ENCODE measurements at places on chromosomes 11 and 22.
A peak's percentile ranks its signal among the peaks of the same experiment; 100 is the strongest.

DNA sequence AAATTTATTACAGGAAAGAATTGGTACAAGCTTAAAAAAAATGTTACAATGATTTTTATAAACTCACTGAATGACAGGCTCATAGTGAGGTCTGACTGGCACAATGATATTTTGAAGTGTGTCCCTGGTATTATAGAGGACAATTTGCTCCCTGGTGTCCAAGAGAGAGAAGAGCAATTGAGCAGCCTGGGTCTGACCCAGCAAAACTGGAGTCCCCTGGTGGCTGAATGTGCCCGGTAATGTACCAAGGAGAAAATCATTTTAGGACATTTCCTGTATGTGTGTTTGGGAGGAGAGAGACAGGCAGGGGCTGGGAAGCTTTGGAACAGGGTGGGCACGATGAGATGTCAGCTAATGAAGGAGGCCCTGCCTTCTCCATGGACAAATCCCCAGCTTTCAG is 125.3 kb downstream of the APOL5 start:
- no peak for DNase-seq

DNA sequence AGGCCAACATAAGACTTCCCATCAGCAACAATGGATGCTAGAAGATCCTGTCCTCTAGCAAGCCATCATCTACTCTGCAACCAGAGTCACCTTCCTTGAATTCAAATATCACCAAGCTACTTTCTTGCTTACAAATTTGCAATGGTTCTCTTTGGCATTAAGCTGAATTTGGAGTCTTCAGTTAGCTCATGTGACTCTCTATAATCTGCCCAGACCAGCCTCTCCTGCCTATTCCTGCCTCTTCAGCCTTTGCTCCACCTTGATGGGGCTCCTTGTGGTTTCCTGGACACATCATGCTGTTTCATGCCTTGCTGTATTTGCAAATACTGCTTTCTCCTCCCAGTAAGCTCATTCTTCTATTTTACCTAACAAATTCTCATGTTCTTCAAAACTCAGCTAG is 82.3 kb downstream of the RASSF10 start:
- no peak for DNase-seq

DNA sequence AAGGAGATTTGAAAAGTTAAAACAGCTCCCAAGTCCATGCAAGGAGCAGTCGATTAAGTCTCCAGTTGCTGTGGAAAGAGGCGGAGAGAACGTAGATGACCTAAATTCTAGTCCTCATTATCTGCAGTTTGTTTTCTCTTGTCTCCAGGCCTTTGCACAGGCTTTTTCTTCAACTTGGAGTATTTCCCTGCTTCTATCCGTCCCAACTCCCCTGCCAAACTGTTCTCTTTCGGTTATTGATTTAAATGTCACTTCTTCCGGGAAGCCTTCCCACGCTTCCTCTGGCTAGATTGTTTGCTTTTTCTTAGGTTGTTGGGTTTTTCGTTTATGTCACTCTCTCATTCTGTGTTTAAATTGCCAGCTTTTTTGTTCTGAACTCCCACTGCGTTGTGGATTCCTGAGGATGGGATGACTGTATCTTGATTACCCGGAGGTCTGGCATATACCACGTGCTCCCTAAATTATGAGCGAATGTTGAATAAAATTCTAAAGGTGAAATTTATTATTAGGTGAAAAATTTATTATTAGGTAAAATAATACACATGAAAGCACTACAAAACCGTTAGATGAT is 463 bp downstream of the TMEM126B start:
- DNase-seq, result peak; percentile 35

GRCh38 chr11:123186286-123186685 is 8.8 kb downstream of the CLMP start:
- DNase-seq, result no peak

DNA sequence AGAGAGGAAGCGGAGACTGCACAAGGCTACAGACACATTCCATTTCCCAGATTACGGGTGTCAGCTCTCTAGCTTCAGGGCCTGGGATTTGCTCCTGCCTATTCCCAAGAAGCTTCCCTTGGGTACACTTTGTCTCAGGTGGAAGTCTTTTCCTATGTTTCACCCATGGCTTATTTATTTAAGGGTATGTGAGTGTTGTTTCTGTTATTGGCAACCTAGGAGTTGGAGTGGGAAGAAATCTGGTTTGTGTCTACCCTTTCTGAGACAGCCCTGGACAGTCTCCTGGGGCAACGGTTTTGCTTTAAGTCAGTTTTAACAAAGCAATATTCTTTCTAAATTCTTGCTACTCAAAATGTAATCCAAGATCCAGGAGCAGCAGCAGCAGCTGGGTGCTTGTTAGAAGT is 127.0 kb downstream of the MICAL2 start:
- DNase-seq, result no peak

GRCh38 chr11:44524751-44525201 is 40.7 kb upstream of the CD82 start:
- DNase-seq, result no peak

- peak; percentile 10 for DNase-seq
Observed at GRCh38 chr11:105100206-105100605, 39.4 kb downstream of the CARD18 start.

DNA sequence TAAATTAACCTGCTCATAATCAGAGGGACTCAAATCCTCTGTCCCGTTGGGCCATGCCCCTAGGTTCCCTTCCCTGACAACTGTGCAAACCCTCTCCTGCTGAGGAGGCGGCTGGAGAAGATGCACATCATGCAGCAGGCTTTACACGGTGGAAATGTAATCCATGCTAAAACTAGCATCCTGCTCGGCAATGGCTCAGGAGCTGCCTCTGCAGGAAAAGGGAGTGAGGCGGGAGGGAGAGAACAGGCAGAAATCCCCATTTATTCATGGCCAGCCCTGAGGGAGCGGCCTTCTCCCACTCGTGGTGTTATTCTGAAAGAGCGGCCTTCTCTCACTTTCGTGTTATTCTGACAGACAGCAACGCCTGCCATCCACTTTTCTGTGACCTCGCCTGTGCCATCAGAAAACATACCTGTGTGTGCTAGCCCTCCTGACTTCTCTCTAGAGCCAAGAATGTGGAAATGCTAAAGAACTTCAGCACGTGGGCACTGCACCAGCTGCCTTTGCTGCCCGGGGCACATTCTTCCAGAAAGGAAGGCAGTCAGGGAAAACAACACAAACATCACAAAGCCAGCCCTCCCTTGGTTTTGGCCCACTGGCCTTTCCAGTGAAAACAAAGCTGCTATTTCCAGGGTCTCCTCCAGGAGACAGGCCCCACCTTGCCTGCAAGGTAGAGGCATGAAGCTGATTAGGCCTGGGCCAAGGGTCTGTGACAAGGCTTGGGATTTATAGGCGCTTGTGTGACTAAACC is 62.9 kb upstream of the BID start:
- no peak for DNase-seq

DNA sequence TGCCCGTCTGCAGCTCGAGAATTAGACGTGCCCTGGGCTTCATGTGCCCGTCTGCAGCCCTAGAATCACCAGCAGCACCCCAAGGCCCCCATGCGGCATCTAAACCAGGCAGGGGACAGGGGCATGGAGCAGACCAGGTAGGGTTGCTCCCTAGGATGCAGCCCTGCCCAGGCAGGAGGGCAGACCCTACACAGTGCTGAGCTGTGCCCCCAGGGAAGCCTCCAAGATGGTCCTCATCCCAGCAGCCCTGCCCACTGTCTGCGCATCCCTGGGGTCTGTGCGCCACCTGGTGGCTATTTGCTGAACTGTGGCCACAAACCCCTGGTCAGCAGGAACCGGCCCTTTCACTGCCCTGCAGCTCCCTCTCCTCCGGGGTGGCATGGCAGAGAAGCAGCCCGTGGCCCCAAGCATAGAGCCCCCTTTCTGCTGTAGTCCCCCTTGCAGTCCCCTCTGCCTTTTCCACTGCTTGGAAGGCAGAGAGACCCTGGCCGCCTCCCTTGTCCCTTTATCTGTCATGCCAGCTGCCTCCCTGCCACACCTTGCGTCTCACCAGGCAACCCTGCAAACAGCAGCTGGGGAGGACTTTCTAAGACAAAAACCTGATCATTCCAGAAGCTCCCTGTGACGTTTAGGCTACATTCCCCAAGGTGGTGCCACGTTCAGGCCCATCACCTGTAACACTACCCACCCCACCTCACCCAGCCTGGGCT is 86.6 kb downstream of the KCNQ1 start:
- DNase-seq, result peak; percentile 68

- no peak for DNase-seq
Observed at GRCh38 chr11:60830478-60831142, 11.3 kb upstream of the CCDC86 start.

DNA sequence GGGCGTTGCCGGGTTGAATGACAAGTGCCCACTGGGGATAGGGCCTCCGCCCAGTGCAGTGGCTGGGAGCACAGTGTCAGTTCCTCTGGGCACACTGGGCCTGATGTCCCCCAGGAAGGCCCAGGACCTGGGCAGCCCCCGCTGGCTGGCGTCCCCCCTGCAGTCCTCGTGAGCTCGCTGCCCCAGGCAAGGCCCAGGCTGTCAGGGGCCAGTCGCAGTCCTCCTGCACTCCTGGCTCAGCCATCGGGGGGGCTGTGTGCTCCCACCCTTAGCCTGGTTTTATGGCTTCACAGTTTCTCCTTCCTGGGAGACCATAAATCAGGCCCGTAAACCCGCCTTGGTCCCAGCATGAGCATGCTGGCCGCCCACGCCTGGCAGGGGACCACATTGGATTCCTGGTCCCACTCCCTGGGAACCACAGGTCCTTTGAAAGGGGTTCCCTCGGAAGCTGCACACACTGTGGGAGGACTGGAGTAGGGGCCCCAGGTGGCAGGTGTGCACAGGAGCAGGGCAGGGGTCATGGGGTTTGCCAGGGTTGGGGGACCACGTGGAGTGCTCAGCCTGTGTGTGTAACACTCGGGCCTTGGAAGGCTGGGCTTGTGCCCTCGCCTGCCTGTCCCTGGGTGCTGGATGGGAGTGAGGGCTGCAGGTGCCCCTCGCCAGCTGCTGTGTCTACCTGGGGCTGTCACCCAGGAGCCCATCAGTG is 113.6 kb downstream of the KCNQ1OT1 start:
- DNase-seq, result no peak

DNA sequence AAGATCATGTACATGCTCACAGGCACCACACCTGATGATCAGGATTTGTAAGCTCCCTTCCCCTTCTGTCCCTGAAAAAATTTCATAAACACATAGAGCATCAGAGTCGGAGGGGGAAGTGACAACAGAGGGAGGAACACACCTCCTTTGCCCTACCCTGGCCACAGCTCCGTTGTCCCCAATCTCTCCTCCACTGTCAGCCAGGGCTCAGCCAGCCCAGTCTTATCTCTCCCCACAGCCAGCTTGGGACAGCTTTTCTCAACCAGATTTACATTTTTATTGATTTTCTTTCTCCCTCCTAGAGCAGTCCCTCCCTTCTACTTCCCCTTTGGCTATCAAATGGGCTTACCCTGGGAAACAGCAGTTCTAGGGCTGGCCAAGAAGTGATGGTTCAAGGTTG is 32.1 kb upstream of the TPBGL start:
- no peak for DNase-seq

DNA sequence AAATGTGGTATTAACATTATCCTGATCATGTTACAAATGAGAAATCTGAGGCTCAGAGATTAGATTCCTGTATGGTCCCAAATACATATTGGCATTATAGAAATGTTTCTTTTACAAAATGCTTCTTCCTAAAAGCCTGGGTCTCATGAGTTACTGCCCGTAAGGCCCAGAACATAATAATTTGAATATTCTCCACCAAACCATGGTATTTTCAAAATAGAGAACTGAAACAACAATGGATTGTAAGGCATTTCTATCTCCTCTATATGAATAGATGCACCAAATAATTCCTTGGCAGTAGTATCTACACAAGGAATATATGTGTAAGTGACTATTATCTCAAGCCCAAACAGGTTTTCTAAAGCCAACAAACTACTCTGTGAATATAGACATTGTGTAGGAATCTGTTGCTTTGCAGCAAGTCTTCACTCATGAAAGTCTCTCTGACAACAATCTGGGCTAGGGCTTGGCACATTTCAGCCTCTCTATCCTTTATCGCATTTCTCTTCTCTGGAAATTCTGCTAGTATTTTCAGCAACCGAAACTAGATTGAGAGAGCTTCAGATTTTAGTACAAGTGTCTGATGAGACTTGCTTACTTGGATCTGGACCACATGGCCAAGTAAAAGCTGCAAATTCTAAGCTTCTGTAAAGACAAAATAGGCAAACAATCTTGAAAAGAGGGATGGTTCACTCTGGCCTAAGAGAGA is 112.8 kb upstream of the ARHGAP20 start:
- no peak for DNase-seq

- no peak for DNase-seq
Observed at GRCh38 chr11:62264004-62264403, 6.0 kb upstream of the SCGB2A2 start.

DNA sequence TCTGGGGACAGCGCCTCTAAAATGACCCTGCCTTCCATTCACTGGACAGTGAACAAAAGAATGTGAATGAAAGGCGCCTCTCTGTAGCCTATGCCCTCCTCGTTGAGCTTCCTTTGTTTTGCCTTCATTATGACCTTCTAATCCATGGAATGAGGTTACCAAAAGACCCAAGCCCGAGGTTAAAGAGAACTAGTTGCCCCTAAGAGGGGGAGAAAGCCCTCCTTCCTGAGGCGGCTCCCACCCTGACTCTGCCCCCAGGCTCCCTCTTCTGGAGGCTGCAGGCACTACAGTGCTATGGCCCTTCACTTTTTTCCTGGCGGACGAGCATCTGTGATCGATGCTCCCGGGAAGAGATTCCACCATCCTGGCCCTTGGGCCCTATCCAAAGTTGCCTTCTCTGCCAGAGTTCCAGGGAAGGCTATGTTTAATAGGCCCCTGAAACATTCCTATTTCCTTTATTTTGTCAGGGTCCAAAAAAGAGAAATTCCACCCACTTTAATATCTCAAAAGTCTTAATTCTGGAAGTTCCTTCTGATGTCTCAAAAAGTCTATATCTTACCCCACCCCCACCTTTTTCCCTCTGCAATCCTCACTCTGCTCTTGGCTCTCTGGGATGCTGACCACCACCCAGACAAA is 147.3 kb downstream of the FEZ1 start:
- peak; percentile 33 for DNase-seq

GRCh38 chr11:57426439-57426928 is 437 bp downstream of the SLC43A3 start:
- DNase-seq, result no peak

GRCh38 chr11:16924826-16925560 is 89.2 kb downstream of the PLEKHA7 start:
- DNase-seq, result no peak

- DNase-seq, result no peak
Observed at GRCh38 chr11:5737091-5737490, 843 bp downstream of the OR56B1 start.

- DNase-seq, result no peak
Observed at GRCh38 chr11:125081098-125081798, 18.1 kb downstream of the SLC37A2 start.

GRCh38 chr11:134231958-134232659 is 7.6 kb downstream of the VPS26B start:
- DNase-seq, result no peak

DNA sequence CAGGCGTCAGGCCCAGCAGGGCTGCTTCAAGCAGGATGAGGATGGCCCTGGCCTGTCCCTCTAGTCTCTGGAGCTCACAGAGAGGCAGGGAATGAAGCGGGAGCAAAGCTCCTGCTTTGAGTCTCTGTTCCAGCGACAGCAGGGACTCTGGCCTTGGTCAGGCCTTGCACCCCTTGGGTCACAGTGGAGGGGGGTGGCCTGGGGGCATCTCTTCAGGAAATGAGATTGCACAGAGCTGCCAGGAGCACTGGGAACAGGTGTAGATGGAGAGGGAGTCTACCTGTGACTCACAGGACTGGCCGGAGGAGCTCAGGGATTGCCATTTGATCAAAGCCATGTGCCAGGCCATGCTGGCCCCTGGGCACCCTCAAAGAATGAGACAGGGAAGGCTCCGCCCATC is 1.6 kb downstream of the ANO1 start:
- no peak for DNase-seq

- peak; percentile 36 for DNase-seq
Observed at GRCh38 chr22:17057959-17058814, 26.6 kb upstream of the IL17RA start.

- no peak for DNase-seq
Observed at GRCh38 chr11:206002-206384, 1.2 kb downstream of the BET1L start.

All from activated T-cell treated with anti-CD3 and anti-CD28 coated beads, Interleukin-2, amount 50 U/mL, for 4 hours (primary cell).